ENCODE measurements at places on chromosomes 6 and 20.
A peak's percentile ranks its signal among the peaks of the same experiment; 100 is the strongest.

GRCh38 chr6:88458662-88459061 lies 292.5 kb upstream of the CNR1 start:
- DNase-seq = no peak

- no peak for DNase-seq
Observed at GRCh38 chr6:6818078-6818639, 229.6 kb downstream of the LY86 start.

GRCh38 chr6:78832091-78832808 lies 35.1 kb upstream of the IRAK1BP1 start:
- DNase-seq = no peak

GRCh38 chr20:37363221-37364012 lies 17.5 kb downstream of the SRC start:
- DNase-seq = no peak

DNA sequence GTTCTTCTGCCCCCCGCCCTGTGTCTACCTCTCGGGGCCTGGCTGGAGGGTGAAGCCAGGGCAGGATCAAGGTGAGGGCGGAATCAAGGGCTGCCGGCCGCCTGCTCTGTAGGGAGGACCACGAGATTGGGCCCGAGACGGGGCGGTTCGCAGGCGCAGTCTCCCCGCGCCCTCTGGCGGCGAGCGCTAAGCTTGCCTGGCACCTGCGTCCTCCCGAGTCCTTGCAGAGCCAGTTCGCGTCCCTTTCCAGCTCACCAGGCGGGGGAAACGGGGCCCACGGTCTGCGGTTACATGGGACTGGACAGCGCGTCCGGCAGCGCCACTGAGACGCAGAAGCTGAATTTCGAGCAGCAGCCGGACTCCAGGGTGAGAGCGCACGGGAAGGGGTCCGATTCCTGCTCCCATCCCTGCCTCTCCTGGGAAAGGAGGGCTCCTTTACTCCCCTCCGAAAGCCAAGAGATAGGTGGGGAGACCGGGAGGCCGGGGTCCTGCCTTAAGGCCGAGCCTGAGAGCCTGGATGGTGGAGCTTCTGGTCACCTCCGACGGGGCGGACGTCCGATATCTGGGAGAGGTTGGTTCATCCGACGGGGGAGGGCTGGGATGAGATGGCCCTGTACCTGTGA lies 3.6 kb upstream of the MATN4 start:
- DNase-seq = peak; percentile 36

DNA sequence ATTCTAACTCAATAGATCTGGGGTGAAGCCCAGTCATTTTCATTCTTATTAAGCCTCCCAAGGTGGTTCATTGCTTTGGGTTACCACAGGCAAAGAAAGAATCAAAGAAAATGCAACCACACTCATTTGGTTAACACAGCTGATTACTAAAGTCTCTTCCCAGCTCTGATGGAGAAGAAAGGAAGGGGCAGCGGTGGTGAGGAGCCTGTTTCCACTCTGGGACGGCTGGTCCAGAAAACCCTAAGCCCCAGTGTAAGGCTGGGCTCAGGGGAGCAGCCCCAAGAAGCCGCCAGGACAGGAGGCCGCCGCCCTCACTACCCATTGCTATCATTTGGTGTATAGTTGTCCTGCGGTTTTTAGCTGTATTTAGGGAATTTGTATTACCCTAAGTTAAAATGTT lies 226.9 kb downstream of the CD83 start:
- no peak for DNase-seq

GRCh38 chr20:3811467-3812258 lies 8.7 kb upstream of the AP5S1 start:
- DNase-seq = peak; percentile 98

GRCh38 chr6:150152891-150153876 lies 10.3 kb downstream of the PPP1R14C start:
- DNase-seq = no peak

DNA sequence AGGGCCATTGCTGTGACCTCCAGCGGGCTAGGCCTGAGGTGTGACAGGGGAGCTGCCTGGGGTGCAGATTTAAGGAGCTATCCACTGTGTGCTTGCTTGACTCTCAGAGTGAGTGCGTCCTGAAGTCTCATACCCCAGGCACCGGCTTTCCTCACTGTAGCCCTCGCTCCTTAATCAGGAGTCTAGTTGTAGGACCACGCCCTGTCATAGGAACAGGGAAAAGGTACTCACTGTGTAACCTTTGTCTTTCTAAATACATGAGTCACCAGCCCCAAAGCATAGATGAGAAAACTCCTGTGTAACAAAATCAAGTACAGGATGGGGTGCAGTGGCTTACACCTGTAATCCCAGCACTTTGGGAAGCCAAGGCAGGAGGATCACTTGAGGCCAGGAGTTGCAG lies 141.7 kb downstream of the TMEM242 start:
- no peak for DNase-seq

GRCh38 chr6:41759905-41760579 lies 12.8 kb upstream of the PGC start:
- no peak for DNase-seq

- no peak for DNase-seq
Observed at GRCh38 chr6:40377173-40377806, 209.9 kb downstream of the LRFN2 start.

DNA sequence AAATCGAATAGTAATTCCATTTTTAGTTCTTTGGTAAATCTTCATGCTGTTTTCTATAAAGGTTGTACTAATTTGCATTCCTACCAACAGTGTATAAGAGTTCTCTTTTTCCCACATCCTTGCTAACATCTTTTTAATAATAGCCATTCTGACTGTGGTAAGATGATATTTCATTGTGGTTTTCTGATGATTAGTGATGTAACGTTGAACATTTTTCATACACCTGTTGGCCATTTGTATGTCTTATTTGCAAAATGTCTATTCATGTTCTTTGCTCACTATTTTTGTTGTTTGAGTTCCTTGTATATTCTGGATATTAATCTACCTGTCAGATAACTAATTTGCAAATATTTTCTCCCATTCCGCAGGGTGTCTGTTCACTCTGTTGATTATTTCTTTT lies 64.5 kb downstream of the LIN28B start:
- no peak for DNase-seq

- no peak for DNase-seq
Observed at GRCh38 chr20:62578294-62578897, 63.9 kb upstream of the SLCO4A1 start.

GRCh38 chr6:52547647-52548352 lies 29.1 kb downstream of the TRAM2 start:
- DNase-seq = no peak

Measured in G401 (cell line).